ENCODE measurements at places on chromosomes 13 and 19.

DNA sequence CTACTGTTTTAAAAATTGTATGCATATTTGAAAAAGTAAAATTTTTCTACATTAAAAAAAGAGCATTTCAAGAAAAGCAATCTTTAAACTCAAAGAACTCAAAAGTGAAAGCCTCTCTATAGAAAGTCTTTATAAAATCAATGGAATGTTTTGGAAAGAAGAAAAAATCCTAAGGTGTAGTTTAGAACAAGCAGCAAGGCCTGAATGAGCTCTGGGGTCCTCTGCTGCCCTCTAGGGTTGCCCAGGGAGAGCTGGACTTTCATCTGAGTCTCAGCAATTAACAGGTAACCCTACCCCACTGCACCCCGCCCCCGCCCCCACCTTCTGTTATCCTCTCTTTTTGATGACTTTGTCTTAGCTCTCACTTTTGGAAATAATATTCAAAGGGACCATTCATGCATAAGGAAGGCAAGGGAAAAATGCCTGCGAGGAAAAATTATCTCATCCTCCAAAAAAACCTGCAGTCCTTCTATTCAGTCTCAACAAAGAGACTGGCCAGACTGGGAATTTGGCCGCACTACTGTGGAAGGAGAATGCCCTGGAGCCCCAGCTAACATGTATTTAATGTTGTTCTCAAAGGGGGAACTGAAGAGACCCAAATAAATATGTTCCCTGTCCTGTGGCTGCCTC is 24.1 kb downstream of the SLC25A30 start:
- no peak for DNase-seq

DNA sequence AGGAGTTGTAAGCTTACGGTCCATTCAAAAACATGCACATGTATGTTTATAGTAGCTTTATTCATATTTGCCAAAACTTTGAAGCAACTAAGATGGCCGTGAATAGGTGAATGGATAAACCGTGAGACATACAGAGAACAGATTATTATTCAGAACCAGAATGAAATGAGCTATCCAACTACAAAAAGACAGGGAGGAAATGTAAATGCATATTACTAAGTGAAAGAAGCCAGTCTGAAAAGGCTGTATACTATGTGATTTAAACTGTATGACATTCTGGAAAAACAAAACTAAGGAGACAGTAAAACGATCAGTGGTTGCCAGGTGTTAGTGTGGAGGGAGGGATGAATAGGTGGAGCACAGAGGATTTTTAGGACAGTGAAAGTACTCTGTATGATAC is 19.9 kb downstream of the NDFIP2 start:
- DNase-seq, result no peak

DNA sequence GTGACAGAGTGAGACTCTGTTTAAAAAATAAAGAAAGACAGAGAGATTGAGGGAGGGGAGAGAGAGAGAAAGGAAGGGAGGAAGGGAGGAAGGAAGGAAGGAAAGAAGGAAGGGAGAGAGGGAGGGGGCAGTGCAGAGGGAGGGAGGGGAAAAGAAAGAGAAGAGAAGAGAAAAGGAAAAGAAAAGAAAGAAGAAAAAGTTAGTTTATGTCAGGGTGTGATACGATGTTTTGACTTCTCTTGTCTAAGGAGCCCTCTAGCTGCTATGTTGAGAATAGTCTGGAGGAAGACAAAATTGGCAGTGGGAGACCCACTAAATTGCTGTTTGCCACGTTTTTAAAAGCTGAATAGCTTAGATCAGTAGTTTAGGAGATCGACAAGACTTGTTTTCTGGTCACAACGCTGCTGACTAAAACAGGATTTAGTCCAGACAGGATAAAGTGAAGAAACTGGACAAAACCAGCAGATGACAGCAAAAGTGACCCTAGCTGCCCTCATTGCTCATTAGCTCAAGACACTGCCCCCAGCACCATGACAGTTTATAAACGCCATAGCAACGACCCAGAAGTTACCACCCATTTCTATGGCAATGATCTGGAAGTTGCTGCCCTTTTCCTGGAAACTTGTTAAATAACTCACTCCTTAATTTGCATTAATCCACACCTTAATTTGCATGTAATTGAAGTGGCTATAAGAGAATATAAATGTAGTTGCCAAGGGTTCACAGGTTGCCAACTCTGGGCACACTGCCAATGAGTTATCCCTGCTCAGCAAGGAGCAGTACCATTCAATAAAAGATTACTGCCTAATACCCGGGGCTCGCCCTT is 11.1 kb downstream of the TEX101 start:
- no peak for DNase-seq

DNA sequence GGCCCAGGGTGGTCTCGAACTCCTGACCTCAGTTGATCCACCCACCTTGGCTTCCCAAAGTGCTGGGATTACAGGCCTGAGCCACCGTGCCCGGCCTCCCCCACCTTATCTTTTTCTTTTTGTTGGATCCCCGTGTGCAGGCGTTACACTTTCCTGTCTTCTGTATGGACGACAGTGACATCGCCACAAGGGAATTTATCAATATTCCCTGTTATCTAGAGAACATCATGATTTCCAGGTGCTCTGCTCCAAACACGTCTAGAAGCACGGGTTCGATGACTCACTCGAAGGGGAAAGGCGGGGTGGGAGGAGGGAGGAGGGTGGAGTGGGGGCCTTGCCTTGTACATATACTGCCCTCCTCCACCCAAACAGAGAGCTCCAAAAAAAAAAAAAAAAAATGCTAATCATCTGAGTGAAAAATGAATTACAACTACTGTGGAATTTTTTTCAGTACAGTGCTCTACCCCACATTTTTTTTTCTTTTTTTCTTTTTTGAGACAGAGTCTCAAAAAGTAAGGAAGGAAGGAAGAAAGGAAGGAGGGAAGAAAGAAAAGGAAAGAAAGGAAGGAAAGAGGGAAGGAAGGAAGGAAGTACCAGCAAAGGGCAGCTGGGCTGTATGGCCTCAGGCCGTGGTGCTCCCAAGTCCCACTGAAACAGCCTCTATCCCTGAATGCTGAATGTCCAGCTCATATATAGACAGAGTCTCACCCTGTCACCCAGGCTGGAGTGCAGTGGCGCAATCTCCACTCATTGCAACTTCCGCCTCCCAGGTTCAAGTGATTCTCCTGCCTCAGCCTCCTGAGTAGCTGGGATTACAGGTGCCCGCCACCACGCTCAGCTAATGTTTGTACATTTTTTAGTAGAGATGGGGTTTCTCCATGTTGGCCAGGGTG is 36.8 kb downstream of the INSR start:
- no peak for DNase-seq

DNA sequence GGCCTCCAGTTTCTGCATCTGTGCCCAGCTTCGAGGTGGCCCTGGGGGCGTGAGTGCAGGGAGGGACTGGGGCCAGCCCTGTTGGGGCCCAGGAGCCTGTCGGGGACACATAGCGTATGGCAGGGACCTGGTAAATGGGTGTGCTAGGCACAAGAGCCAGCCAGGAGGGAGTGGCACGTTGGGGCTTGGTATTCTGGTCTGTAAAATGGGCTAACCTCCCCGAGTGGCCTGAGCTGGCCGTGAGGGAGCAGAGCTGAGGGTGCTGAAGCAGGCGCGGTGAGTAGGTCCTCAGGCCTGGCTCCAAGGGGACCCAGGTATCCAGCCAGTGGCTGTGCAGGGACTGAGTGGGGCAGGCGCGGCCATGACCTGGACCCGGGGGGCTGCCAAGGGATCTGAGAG is 4.3 kb downstream of the PTOV1 start:
- DNase-seq, result no peak

GRCh38 chr13:23159205-23159759 is 21.5 kb upstream of the SGCG start:
- peak; percentile 49 for DNase-seq

- DNase-seq, result no peak
Observed at GRCh38 chr19:15259907-15260306, 27.7 kb upstream of the EPHX3 start.

GRCh38 chr13:28271056-28271840 is 132.9 kb downstream of the PAN3 start:
- no peak for DNase-seq

- DNase-seq, result no peak
Observed at GRCh38 chr13:94093652-94094315, 385.7 kb downstream of the DCT start.

- peak; percentile 48 for DNase-seq
Observed at GRCh38 chr13:98142380-98143156, at the start of gene FARP1. TSS of gene FARP1 (plus strand) at chr13:98143094. CDS start at chr13:98213243, 70,149 bp downstream.

DNA sequence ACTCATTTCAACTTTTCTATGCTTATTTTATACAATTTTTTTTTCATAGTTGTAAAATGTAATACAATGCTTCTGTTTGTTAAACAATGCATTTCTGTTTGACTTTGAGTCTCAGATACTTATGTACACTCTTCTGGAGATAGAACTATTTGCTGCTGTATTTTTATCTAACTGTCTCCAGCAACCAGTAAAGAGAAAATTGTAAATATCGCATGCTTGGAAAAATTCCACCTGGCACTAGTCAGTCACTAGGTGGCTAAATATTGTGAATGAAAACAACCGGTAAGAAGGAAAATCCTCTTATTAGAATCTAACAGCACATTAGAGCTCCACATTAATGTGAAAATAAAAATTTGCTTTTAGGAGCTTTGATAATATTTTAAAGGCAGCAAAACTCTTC is 876.5 kb downstream of the PCDH9 start:
- DNase-seq, result no peak

- no peak for DNase-seq
Observed at GRCh38 chr13:40163066-40164000, 503.1 kb downstream of the FOXO1 start.

DNA sequence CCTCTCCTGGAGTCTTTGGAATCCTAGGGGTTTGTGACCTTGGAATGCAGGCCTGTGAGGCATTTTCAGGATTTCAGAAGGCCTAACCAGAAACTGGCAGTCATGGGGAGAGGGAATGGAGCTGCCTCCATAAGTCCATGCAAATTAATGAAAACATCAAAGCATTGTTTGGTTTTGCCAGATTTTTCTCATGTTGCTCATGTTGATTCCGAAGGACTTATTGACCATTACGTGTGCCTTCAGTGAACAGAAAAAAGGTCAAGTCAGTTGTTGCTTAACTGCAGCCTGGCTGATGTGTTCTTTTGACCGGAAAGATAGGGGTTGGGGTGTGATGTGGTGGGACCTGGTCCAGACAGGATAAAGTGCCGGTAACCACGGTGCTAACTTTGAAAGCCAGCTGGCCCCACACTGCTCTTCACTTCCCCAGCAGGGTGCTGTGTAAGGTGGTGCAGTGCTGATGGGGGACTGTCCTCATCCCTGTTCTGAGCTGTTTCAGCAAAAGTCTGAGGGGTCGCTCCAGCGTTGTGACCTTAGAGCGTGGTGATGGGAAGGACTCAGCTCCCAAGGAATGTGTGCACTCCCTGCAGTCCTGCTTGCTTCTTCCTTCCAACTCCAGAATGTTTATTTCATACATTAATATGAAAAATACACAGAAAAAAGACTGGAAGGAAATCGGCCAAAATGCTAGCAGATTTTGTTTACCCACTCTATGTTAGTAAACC is 3.5 kb downstream of the RNF113B start:
- no peak for DNase-seq

GRCh38 chr19:3105641-3106508 is 11.7 kb downstream of the GNA11 start:
- DNase-seq, result no peak

GRCh38 chr13:51249255-51249654 is 27.1 kb downstream of the FAM124A start:
- DNase-seq, result no peak

DNA sequence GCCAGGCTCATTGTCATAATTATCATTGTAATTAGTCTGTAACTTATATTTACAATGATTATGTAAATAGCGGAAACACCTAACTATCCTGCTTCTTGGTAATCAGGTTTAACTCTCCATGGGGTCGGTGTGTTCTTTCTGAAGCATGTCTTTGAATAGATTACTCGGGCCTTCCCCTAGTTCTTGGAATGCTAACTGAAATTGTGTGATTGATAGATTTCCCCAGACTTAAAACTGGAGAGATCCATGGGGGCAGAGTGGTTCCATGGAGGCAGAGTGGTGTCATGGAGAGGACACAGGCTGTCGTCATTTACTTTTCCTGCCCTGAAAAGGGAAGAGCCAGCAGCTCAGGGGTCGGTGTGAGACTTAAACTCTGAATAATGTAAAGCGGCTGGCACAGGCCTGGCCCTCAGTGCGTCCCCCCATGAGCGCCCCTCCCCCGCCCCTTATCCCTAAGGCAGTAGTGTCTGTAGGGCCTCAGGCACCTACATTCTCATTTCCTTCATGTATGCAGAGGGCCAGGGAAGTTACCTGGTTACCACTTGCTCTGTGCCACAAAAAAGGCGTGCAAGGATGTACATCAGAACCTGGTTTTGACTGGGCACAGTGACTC is 225.1 kb downstream of the TM9SF2 start:
- DNase-seq, result no peak

DNA sequence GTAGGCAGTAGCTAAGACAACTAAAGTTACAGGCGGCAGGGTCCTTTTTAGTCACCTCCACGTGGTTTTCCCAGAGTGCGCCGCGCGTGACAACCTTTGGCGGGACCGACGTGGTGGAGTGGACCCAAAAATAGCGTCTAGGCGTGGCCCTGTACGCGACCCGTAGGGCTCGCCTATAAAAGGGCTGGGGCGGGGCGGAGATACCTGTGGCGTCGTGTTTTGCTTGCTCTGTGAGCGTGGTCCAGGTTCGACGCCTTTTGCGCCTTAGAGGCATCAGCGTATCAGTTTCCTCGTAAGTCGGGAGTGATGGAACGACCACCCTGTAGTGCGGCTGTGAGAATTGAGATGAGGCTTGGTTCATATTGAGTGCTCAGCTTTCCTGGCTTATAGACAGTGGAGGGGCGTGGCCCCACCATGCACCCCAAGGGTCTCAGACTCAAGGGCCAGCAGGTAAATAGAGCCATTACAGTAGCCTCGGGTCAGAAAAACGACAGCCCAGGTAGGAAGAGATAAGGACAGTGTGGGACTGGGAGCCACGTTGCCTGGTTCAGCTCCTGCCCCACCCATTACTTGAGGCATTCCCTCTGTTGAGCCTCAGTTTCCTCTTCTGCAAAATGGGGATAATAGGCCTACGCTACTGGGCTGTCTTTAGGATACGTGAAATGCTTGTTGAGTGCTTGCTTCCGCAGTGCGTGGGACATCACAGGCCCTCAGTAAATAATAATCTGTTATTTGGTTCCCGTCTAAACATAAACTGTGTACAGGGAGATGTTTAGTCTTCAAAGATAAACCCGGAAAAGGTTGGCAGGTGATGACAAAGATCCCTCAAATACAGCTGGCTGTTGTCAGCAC is 693 bp upstream of the TMED1 start:
- peak; percentile 79 for DNase-seq

- DNase-seq, result no peak
Observed at GRCh38 chr13:26185720-26186117, 36.4 kb downstream of the RNF6 start.

DNA sequence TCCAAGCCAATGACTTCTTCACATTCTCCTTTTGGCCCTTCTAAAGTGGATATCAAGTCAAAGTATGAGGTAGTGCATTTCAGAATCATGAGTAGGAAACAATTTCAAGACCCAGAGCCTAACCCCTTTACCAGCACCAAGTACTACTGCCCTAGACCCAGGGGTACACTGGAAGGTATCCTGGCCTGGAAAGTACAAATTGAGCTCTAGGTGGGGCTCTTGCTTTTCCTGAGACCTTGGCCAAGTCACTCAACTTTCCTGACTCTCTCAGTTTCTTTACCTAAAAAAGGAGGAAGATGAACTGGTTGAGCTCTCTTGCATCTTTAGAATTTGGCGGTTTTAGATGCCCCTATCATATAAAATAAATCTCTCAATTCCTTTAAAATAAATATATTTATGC is 204.7 kb downstream of the FGF14 start:
- no peak for DNase-seq

- DNase-seq, result no peak
Observed at GRCh38 chr13:48720621-48721020, 66.9 kb downstream of the CYSLTR2 start.

- DNase-seq, result no peak
Observed at GRCh38 chr13:100976993-100977392, 302.4 kb upstream of the TMTC4 start.
